ENCODE measurements at places on chromosomes 12 and 14.

DNA sequence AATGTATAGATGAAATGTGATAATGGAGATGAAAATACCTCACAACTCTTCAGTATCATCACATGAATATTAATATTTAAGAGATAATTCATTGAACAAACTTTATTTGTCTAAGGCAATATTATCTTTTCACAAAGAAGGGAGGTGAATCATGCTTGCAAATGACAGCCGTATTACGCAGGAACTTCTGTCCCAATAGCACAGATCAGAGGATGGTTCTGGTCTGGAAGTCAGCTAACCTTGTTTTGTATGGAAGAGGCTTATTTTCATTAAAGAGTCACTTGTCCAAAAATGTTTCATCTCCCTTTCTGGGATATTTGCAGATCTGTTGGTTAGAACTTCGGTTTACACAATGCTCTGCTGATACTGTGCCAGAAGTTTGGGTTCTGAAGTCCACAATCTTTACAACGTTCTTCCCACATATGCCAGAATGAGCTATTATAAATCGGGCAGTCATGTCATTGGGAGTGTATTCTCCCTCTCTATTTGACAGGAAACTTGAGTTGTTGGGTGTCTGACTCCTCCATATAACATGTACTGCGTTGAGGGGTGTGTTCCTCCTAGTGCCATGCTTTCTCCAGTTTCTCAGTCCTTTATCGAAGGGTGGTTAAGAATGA, 29.8 kb downstream of the YY1 start:
- DNase-seq, result no peak

- DNase-seq, result no peak
These were observed 4.5 kb upstream of the HOXC11 start for GRCh38 chr12:53968214-53969127.

DNA sequence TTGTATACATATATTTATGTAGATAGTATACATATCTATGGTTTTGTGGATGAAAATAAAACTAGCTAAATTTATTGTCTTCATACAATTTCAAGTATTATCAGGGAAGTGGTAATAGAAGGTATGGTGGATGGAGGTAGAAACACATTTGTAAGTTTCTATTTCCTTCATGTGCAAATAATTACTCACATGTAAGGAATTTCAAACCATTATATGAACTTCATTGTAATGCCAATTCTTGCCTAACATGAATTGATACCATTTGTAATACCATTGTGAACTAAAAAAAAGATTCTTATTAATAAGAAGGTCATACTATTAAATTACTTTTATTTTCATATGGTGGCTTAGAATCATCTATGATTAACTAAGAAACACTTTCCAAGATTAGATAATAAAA, 20.1 kb upstream of the PPFIA2 start:
- no peak for DNase-seq

- DNase-seq, result no peak
These were observed 3.6 kb upstream of the KRAS start for GRCh38 chr12:25254271-25254880.

DNA sequence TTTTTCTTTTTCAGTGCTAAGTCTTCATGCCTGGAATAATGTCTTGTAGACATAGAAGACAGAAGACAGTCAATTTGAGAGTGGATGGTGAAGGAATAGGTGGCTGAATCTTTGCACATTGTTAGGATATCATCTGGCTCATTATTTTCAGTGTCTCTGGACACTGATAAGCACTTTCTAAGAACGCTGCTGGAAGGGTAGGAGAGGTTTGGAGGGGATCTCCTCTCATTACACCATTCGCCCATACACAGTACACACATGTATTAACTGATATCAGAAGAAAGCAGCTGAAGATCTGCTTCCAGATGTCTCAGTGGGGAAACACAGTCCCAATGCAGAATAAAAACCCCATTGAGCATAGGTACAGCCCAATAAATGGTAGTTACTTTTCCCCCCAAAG, 461.1 kb upstream of the DCN start:
- no peak for DNase-seq

DNA sequence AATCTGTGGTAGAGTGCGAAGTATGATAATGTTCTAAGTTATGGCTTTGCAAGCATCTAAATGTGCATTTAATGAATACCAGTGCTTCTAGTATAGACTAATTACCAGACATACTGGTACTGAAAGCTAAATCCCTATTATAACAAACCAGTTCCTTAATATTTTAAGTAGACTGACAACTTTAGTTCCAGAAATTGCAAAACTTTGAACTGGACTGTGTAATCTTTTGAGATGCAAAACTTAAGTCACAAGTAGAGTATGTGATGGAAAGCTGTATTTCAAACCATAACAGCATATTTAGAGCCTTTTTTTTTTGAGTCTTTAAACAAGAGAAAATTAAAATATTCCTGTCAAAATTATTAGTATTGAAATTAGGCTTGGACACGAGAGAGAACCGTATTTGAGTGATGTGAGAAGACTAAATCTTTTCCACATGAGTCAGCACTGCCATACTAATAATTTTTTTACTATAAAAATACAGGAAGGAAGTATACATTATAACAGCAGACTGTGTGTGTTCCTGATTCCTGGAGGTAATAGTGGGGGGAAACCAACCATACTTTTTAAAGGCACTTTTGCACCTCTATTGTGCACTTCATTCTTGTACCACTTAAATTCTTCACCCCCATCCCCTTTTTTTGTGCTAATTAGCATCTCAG, 45.5 kb downstream of the PPM1A start:
- no peak for DNase-seq

DNA sequence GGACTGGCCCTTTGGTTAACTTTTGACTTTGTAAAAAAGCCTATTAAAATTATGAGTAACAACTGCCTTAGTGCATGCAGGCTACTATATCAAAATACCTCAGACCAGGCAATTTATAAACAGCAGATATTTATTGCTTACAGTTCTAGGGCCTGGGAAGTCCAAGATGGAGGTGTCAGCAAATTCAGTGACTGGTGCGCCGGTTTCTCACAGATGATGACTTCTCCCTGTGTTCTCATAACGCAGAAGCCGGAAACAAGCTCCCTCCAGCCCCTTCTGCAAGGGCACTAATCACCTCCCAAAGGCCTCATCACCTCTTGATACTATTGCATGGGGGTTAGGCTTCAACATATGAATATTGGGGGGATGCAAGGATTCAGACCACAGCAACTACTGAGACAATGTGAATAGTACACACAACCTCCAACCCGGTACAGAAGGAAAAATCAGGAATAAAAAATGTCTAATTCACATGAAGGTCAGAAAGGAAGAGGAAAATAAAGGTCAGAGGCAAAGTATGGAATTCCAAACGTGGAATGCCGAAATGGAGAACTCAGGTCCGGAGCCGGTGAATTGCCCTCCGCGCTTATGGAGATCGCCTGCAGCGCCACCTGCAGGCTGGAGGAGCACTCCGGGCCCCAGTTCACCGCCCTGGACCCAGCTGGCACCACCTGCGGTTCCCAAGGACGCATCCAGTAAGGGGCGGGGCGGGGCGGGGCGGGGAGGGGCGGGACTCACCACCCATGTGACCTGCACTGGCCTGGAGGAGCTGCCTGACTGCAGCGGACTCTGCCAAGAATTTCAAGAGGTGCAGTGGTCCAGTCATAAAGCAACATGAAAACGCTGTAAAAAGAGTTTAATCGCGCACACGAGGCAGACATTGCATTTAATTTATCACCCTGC, 203.4 kb downstream of the KIF26A start:
- no peak for DNase-seq

DNA sequence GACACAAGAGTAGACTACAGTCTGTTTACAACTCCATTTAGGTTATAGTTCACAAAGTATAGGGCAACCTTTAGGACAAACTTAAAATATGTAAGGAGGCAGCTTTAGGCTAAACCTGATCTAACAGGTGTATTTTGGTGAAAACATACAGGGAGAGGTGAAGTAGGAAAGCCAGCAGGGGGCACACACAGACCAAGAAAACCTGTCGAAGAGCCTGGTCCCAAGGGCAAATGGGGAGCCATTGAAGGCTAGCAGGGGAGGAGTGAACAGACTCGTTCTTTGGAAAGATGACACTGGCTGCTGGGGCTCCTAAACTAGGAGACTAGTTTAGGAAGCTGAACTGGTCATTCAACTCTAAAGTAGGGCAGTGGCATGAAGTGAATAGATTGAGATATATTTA, 138.8 kb upstream of the WSCD2 start:
- no peak for DNase-seq
